ENCODE measurements at places on chromosomes 6 and 20.

- no peak for DNase-seq
These were observed 77.5 kb upstream of the GATA5 start for GRCh38 chr20:62553136-62553837.

DNA sequence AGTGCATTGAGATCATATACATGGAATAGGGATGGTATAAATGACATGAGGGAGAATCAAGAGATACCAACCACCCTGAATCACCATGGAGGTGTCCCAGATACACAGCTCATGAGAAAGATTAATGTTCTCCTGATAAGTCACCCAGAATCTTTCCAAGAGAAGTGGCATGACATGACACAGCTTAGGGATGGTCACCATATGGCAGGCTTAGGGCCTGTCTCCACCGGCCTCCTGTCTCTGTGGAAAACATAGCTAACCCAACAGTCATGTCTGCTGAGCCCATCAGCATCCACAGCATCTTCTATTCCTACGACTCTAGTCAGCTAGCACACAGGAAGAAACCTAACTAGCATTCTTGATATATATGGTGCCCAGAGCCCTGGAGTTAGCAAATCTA lies 133.3 kb downstream of the IPCEF1 start:
- DNase-seq, result no peak

DNA sequence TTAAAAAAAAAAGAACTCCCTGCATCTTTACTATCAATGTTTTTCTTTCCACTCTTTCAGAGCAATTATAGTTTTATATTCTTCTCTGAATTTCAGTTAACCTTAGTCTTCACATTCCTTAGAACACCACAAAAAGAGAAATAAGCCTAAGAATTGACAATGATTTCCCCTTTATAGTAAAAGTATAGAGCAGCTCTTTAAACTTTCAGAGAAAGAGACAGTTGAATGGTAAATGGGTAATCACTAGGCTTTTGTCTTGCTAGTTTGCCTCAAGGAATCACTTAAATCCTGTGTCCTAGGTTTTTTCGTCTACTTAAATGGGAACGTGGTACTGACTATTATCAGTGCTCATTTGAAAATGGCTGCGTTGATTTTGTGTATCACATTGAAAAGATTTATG lies 31.8 kb downstream of the SLX4IP start:
- DNase-seq, result no peak

DNA sequence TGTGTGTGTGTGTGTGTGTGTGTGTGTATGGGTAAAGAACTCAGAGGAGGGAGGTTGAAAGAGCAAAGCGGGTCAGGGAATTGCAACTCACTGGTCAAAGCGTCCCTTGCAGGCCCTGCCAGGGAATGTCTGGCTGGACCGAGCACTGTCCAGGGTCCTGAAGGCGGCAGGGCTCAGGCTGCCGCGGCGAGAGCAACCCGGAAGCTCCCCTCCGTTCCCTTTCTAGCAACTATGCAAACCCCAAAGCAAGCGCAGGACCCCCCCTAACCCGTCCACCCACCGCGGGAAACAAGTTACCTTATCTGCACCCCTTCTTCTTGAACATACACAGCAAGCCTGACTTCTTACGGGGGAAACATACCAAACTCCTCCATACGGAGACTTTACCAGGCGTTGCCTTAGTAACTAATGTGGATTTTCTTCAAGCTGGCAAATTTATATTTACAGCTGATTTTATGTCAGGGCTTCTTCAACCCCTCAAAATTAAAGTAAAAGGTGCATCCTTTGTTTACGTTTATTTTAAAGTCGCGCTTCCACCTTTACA lies 538 bp upstream of the GRM1 start:
- DNase-seq, result no peak

DNA sequence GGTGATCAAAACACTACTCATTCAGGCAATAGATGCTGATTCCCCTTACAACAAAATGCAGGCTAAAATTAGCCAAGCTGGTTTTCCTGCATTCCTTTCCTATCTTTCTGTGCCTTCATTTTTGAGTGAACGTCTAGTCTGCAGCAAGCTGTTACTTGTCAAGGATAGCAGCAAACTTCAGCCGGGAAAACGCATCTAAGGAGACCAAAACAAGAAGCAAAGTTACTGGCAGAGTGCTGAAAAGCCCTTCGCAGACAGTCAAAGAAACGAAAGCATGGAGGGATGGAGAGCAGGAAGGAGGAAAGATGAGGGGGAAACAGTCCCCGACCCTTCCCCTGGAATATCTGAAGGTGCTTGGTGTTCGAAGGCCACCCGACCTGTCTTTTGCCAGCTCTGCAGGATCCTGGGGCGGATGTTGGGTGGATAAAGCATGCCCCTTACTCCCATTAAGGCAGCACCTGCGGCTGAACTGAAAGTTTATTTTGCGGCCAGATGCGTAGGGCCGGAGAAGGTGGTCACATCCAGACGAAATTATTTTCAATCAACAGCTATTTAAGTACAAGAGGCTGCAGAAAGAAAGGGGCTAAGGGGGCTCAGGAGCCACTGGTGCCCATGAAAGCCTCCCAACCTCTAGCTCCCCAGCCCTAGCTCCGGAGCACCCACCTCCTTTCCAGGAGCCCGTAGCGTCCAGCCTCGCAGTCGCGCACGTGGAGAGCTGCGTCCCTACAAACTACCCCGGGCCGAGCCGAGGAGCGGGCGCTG lies 538 bp downstream of the FERMT1 start:
- DNase-seq, result no peak

DNA sequence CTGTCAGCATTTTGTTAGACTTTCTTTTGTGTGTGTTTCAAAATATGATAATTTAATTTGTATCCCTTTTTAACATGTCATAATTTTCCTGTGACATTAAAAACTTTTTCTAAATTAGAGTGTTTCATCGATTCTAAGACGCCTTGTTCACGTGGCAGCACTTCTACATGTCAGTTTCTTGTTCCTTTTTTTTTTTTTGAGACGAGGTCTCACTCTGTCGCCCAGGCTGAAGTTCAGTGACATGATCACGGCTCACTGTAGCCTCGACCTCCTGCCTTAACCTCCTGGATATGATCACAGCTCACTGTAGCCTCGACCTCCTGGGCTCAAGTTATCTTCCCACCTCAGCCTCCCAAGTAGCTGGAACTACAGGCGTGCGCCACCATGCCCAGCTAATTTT lies 27.6 kb upstream of the ADRM1 start:
- no peak for DNase-seq

GRCh38 chr6:22658934-22659333 lies 89.6 kb downstream of the HDGFL1 start:
- no peak for DNase-seq

DNA sequence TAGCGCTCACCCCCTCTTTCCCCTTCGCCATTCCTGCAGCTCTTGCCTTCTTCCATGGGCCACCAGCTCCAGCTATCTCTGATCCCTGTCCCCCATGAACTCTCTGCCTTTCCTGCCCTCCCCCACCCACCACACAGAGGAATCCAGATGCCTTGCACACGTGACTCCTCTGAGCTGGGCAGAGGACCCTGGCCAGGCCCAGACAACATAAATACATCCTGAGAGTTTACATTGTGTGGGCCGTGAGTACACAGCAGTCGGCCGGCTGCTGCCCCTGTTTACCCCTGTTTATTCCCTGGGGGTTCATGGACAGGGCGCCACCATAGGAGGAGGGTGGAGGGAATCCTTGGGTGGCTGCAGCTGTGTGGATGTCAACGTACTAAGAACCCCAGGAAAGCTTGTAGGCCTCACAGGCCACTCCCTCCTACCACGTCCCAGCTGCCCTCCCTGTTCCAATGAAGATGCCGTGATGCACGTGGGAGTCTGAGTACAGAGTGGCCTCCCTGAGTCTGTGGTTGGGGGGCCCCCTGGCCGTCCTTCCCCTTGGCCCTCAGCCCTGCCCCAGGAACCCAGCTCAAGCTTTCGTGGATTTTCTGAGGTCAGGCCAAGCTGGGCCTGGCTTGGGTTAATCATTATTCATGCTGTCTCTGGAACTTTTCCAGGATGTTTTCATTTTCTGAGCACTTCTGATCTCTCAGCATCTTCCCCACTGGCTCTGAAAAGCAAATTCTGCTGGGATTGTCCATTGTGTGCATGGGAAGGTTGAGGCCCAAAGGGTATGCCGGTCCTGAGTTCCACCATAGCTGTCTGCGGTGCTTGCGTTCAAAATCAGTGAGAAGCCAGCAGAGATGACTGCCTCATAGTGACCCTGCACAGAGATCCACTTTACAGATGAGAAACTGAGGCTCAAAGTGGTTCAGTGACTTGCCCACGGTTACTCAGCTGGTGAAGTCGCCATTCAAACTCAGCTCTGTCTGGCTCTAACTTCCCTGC lies 136.3 kb downstream of the MRPL14 start:
- no peak for DNase-seq

- no peak for DNase-seq
These were observed 91.2 kb upstream of the SCP2D1 start for GRCh38 chr20:18722371-18722770.

GRCh38 chr6:160134779-160135547 lies 13.3 kb downstream of the SLC22A1 start:
- DNase-seq, result no peak

DNA sequence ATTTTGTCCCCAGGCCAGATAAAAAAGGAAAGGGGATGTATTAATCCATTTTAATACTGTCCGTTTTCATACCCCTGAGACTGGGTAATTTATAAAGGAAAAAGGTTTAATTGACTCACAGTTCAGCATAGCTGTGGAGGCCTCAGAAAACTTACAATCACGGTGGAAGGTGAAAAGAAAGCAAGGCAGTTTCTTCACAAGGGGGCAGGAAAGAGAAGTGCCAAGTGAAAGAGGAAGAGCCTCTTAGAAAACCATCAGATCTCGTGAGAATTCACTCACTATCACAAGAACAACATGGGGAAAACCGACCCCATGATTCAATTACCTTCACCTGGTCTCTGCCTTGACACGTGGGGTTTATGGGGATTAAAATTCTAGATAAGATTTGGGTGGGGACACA lies 152.5 kb downstream of the IBTK start:
- no peak for DNase-seq

- no peak for DNase-seq
These were observed 153.7 kb downstream of the MOXD1 start for GRCh38 chr6:132247381-132248159.

GRCh38 chr6:132405143-132405915 lies 4.1 kb upstream of the MOXD1 start:
- DNase-seq, result no peak

DNA sequence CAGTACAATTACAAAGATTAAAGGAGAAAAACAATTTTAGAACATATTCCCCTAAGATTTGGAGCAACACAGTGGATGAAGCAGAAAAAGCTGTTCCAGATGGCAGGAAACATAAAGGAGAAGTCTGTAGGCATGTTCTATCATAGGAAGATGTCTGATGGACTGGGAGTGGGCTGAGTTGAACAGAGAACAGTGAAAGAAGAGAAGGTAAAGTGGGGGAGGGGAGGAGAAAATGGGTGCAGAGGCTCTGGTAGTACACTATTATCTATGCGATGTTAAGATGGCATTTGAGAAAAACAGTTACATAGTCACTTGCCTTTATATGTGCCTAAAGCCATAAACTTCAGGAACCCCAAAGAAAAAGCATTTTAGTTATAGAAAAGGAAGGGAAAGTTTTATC lies 4.2 kb upstream of the PHIP start:
- no peak for DNase-seq

DNA sequence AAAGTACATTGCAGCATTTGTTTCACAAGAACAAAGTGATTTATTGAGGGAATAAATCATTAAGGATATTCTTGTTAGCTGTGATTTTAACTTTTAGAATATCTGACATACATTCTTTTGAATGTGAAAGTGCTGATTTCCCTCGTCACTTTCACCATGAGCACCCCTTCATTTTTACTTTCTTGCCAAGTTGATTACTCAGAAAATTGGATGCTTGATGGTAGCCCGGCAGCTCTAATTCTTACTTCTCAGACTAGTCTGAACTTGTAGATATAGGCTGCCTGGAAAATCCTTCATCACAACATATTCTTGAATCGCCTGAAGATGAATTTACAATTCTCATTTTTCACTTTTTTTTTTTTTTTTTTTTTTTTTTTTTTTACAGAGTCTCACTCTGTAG lies 147.1 kb upstream of the SMLR1 start:
- no peak for DNase-seq

DNA sequence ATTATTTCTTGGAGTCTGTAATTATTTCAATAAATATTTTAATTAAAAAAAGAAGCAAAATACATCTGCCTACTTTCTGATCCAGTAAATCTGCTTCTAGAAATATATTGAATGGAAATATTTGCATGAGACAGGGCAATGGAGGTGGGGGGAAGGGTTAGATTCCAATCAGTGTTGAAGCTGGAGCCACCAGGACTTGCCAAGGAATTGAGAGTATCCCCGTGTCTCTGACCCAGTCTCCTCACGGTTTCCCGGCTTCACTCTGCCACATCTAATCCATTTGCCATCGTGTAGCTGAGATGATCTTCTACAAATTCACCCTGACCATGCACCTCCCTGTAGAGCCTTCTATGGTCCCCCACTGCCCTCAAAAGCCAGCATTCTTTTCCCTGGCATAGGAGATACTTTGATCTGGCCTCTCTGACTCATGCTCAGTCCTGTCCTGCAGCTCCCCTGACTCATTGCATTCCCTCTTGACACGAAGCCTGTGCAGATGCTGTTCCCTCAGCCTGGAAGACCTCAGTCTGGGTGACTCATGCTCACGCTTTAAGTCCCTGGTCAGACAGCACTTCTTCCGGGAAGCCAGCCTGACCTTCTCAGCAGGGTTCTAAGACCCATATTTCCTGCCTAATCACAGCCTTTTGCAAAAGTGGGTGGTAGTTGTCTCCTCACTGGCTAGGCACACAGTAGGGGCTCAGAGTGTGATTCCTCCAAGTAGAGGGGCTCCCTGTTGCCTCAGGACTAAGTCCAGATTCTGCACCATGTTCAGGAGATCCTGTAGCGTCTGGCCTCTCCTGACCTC lies 23.0 kb upstream of the FKBP1A start:
- no peak for DNase-seq

GRCh38 chr6:118029967-118030366 lies 122.9 kb downstream of the SLC35F1 start:
- DNase-seq, result no peak

GRCh38 chr6:139847457-139847813 lies 473.0 kb upstream of the CITED2 start:
- no peak for DNase-seq

DNA sequence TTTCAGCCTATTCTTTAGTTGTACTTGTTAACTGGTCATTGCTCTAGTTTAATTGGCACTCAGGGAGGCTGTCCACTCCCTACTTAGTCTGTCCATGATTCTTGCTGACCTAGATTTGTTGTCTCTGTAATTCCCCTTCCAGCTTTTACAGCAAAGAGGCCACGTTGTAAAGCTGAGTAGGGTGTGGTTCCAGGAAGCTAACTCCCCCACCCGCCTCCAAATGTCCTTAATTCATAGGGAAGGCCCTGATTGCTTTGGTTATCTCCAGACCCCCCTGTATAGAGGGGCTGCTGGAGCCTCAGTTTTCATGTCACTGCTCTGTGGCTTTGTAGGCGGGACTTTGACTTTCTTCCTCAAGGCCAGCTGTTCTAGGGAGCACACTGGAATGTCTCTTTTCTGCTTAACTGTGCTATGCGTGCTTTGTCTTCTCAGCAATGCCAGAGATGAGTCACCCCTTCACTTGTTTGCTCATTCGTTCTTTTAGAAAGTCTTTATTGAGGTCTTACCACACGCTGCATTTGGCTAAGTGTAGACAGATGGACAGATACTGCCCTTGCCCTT lies 175.1 kb upstream of the JAG1 start:
- no peak for DNase-seq

GRCh38 chr20:23419995-23420901 lies 1.0 kb downstream of the NAPB start:
- DNase-seq, result no peak

GRCh38 chr6:89963391-89963790 lies 69.1 kb downstream of the GJA10 start:
- no peak for DNase-seq
